Stimulated activated effector memory CD8-positive, alpha-beta T cell treated with anti-CD3 and anti-CD28 coated beads, Interleukin-12 subunit alpha, Interleukin-12 subunit beta, amount 100 ng/mL, for 72 hours (primary cell): ENCODE measurements at places on chromosomes 5 and 9.

GRCh38 chr5:93580063-93580926 is 724 bp downstream of the NR2F1-AS1 start:
- DNase-seq = no peak

DNA sequence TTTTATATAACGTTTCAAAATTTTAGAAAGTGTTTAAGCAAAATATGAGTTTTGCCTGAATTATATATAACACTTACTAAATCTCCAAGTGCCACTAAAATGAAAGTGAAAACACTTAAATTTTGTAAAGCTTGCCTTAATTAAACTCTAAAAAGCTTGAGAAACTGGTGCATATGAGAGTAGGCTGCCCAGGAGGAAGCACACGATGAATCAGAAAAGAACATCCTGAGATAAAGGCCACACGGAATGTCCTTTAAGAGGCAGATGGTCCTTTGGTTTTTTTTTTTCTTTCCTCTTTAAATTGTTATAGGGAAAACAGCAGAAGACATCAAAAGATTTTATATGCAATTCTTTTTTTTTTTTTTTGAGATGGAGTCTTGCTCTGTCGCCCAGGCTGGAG is 60.3 kb downstream of the HABP4 start:
- DNase-seq = no peak

GRCh38 chr5:64505769-64506566 is at the start of gene RGS7BP:
RGS7BP (plus strand) TSS chr5:64506015; CDS start chr5:64506625, 610 bp downstream.
- no peak for DNase-seq

- DNase-seq = no peak
Measured at GRCh38 chr9:23571414-23572104, 254.5 kb downstream of the ELAVL2 start.

GRCh38 chr5:141747152-141748141 is 65.4 kb upstream of the ARAP3 start:
- no peak for DNase-seq

GRCh38 chr9:89879276-89879675 is 274.5 kb downstream of the GADD45G start:
- no peak for DNase-seq

DNA sequence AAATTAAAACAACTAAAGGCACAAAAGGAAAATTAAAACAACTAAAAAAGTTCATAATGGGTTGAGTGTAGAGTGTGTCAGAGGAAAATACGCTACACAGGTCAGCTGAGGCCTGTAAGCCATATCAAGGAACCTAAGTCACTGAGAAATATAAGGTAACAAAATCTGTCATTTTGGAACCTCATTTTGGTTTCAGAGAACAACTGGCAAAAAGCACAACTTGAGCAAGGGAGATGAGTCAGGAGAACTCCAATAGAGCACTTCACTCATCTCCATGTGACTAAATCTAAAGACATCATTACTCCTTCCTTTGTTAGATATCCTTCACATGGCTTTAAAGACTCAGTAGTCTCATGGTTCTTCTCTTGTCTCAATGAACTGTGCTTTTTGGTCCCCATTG is 269.4 kb upstream of the POU5F2 start:
- DNase-seq = no peak

DNA sequence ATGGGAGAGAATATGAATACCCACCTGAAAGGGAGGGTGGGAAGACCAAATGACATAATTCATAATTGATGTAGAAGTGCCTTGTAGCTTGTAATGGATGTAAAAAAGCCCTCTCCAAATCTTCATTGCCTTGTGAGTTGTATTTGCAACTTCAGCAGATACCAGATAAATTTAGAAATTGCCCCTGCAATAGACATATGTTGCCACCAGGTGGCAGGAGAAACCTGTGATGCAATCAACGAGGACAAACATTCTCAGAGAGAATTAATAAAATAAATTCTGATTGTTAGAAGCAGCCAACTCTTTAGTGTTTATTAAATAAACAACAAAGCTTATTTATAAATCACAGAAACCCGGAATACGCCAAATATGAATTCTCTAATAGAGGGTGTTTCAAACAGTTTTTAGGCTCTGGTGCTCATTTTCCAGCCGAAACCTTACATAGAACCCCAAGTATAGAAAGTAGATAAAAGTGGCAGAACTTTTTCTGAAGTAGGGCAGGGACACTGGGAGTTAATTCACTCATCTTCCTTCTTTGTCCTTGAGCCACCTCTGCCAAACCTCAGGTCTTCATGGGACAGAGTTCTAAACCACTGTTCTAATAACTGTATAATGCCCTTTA is 147.8 kb downstream of the TMEM38B start:
- DNase-seq = no peak

DNA sequence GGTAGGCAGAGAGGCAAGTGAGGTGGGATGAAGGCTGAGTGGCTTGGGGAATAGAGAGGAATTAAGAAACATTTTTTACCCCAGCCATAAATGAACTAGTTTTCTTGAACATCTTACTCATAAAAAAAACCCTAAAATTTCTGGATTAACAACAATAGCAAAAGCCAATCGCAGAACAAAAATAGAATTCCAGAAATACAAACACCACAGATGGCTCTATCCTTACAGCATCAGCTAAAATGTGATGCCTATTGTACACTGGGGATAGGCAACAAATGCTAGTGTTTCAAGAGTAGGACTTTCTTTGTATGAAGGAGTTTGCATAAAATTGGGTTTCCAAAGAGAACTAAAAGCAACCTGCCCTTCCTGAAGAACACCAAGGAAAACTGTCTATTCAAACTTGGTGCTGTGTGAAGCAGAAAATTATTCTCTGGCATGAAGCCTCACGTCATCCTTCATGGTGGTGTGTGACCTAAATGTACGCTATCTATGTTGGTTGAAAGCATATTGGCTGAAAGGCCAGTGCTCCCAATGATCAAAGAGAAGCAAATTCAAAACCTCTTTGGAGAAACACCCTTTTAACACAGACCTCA is 82.9 kb downstream of the JAKMIP2 start:
- no peak for DNase-seq

DNA sequence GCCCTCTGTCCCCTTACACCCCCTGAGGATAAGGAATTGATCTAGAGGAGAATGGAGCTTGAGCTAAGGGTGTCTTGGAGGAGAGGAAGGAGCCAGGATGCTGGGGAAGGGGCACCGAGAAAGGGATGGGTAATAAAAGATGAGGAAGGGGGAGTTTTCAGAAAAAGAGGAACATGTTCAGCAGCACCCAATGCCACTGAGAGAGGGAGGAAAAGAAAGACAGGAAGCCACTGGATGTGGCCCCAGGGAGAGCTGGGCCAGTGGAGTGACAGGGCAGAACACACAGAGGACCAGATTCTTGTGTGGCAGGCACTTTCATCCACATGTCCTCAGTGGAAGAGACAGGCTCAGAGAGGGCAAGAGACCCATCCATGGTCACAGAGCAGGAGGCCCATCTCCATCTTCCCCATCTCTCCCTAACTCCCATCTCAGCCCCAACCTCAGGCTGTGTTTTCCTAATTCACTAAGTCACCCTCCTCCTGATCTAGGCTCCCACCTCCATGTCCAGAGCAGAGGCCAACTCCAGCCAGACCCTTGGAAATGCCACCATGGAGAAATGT is 7.2 kb downstream of the PFN3 start:
- DNase-seq = no peak

- DNase-seq = no peak
Measured at GRCh38 chr5:6673963-6674362, 39.3 kb upstream of the TENT4A start.

GRCh38 chr5:137282216-137282615 is 216.9 kb downstream of the SPOCK1 start:
- DNase-seq = no peak
